ENCODE measurements at places on chromosomes 12 and 14.

DNA sequence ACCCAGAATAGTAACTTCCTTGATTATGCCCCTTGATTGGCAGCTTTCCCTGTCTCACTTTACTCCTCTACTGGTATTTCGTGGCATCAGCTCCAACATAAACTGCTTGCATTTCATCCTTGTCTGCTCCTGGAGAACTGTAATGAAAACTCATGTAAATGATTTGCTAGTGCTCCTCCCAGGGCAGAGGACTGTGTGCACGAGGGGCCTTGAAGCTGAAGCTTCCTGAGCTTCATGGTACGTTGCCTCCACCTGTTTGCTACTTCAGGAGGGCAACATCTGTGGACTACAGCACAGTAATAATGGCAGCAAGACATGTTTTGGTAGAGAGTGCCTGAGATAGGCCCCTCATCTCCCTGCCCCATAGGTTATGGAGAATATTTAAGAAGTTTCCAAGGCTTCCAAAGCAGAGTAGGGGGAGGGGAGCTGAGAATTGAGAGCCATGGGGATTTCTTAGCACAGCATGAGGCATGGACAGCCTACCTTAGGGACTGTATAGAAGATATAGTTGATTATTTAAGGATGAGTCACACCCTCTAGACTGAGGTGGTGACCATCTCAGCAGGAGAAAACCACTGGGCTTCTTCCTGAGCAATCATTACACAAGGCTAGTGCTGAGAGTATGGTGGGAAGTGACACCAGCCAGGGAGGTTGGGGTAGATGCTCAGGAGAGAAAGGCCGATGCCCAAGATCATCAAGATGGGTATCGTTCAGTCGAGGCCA, 29.5 kb downstream of the CCDC198 start:
- DNase-seq, result no peak

DNA sequence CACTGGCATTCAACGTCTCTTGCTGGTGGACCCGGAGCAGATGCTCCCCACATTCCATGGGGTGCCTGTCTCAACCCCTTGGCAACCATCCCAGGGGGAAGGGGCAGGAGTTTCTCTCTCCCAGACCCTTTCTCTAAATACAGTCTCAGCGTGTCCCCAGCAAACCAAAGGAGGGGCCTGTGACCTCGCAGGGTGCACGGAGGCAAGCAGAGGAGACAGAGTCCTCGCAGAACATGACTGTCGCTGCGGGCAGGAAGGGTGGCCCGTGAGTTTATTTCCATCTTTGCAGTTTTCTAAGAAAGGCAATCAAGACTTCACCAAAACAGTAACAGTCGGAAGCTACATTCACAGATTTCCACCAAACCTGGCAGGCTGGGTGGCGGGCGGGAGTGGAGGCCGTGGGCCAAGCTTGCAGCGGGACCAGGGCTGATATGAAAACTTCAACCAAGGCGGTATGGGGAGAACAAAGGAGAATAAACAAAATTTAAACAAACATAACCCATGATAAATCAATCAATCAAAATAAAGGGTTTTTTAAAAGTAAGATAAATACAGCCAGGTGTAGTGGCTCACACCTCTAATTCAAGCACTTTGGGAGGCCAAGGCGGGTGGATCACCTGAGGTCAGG, 18.6 kb downstream of the BRF1 start:
- no peak for DNase-seq

DNA sequence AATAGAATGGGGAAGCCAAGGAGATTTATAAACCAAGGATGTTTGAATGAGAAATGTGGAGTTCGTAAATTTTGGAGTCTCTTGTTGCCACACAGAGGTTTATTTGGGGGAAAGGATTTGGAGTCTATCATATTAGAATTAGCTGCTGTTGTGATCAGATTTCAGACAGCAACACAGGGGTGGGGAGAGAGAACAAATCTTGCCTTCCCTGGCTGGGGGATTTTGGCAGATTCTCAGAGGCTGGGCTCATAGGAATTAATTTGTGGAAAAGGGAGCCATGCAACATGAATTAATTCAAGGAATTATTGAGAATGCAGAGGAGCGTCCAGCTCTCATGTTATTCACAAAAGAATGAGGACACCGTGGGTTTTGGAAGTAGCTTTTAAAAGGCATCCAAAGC, 73.9 kb upstream of the PRMT8 start:
- no peak for DNase-seq

DNA sequence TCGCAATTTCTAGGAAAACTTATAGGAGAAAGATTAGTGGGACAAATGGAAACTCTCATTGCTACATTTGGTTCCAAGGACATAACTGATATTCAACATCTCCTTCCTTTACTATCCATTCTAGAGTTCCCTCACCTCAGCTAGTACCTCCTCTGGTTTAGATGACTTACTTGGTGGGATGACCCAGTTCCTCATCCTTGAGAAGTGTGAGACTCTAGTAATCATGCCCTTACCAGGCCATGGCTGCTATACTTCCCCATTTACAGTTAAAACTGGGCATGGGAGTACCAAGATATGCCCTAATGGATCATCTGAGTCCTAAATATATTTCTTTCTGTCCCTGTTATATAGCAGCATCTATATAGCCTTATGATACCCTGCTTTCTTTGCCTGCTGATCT, 58.1 kb downstream of the IFT81 start:
- DNase-seq, result no peak

- DNase-seq, result no peak
Observed at GRCh38 chr12:14442221-14442881, 76.9 kb downstream of the ATF7IP start.
